ENCODE measurements at places on chromosomes 7 and 10. TPM values are rescaled to one million over a fixed set of nuclear protein-coding genes. Genes with fewer than 3 reads are reported as not detected.

Gene CRTAC1
- 1.3 TPM for total RNA-seq

Gene SLC26A5
- 0.85 TPM for total RNA-seq

Gene UPK3BL1
- 12.6 TPM for total RNA-seq

Gene FAM237B
- not detected for total RNA-seq

Gene MKX
- total RNA-seq = 0.14 TPM

Gene FKBP9
- total RNA-seq = 168 TPM

Gene CFAP43
- not detected for total RNA-seq

Gene TMEM196
- not detected for total RNA-seq

Gene WNT16
- total RNA-seq = not detected

Gene MYPN
- total RNA-seq = under 0.01 TPM

Gene ZKSCAN1
- 42.6 TPM for total RNA-seq

Gene USP6NL
- total RNA-seq = 27.1 TPM

Gene PGAM2
- 0.51 TPM for total RNA-seq

Gene EGR2
- 0.37 TPM for total RNA-seq

Gene FGL2
- total RNA-seq = 0.17 TPM

Gene CRHR2
- not detected for total RNA-seq

Gene FAM24B
- 5.1 TPM for total RNA-seq

Gene CCZ1B
- 55.8 TPM for total RNA-seq

Gene PCLO
- 3.7 TPM for total RNA-seq

Gene GRID1
- total RNA-seq = not detected

Gene LRRC4
- total RNA-seq = 1.0 TPM

Gene SPDYE9
- total RNA-seq = not detected

Gene FAM25C
- not detected for total RNA-seq

Gene GIMAP7
- 145 TPM for total RNA-seq

Gene PILRA
- total RNA-seq = not detected

Gene DNAJC1
- 36.1 TPM for total RNA-seq

Gene PVRIG
- not detected for total RNA-seq

Gene HYAL4
- total RNA-seq = not detected

Gene CUX1
- total RNA-seq = 42.5 TPM

Gene INMT
- total RNA-seq = 0.05 TPM

Gene PRKCQ
- total RNA-seq = 0.17 TPM

Gene HOXA4
- total RNA-seq = 0.65 TPM

Gene SGPL1
- total RNA-seq = 15.0 TPM

Gene EMX2
- total RNA-seq = 0.09 TPM

Gene RBP3
- total RNA-seq = not detected

Gene ZPBP
- not detected for total RNA-seq

Gene TMEM229A
- total RNA-seq = not detected

Gene ODAD2
- 3.8 TPM for total RNA-seq

Gene SPDYE16
- not detected for total RNA-seq

Gene PRPS1L1
- total RNA-seq = 0.14 TPM

Gene ACSM6
- total RNA-seq = not detected

Gene CALHM1
- total RNA-seq = not detected

Gene PLCE1
- total RNA-seq = 3.6 TPM

Gene GPR146
- 69.9 TPM for total RNA-seq

Gene RELN
- total RNA-seq = 787 TPM

Gene CALCR
- not detected for total RNA-seq

Gene ZNF467
- 12.7 TPM for total RNA-seq

Gene CCL24
- total RNA-seq = not detected

Gene ADCYAP1R1
- total RNA-seq = not detected

Gene GSAP
- 5.4 TPM for total RNA-seq

Gene ARHGEF5
- 0.17 TPM for total RNA-seq

Gene MYL7
- total RNA-seq = not detected

Gene ALOX5
- 0.34 TPM for total RNA-seq

Gene SOSTDC1
- total RNA-seq = 0.05 TPM

Gene KCNH2
- under 0.01 TPM for total RNA-seq

All from dermis blood vessel endothelial cell (primary cell).